ENCODE measurements at places on chromosomes 3 and 15. TPM values are rescaled to one million over a fixed set of nuclear protein-coding genes. Genes with fewer than 3 reads are reported as not detected.

The SLC38A3 gene
- total RNA-seq, result 0.27 TPM

DNA sequence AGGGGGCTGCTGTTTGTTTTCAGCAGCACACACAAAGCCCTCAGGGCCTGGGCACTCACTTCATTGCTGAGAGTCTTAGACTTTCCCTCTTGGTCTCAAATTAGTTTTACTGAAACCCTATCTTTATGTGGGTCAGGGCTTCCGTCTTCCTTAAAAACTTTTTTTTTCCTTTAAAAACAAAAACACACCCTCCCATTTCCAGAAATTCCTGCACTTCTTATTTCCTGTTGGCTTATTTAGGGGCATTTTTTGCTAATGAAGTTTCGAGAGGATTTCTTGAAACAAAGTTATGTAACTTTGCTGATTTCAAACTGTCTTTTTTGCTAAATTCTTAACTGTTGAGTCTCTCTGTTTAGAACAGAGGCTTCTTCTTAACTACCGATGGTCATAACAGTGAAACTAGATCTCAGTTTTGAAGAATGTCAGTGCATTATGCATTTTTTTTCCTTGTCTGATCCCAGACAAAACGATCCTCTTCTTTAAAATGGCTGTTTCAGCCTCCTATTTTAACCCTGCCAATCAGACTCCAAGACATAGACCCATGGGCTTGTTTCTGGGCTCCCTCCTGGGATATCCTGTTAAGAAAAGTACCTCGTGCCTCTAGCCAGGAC, 23.3 kb downstream of the ANAPC13 start:
- no peak for DNase-seq

DNA sequence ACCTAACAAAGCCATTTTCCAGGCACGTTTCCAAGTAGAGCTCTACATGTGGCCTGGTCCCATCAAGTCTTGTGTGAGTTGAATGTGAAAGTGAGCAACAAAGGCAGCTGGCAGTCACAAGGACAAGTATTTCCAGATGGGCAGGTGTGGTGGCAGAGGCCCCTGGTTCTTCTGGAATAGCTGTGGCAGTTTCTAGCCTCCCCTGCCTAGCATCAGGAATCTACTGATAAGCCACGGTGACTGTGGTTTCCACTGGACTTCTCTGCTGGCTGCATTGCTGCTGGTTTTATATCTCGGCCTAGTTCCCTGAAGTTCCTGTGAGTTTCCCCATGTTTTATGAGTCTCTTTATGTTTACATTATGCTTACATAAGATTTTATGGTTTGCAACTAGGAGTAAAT, 117.7 kb downstream of the GOLIM4 start:
- no peak for DNase-seq

GRCh38 chr3:104281713-104282112, 1085.0 kb upstream of the ALCAM start:
- DNase-seq, result no peak

GRCh38 chr3:4512895-4513616, 19.9 kb downstream of the ITPR1 start:
- no peak for DNase-seq

GRCh38 chr3:140225996-140226395, 291.0 kb downstream of the CLSTN2 start:
- no peak for DNase-seq

DNA sequence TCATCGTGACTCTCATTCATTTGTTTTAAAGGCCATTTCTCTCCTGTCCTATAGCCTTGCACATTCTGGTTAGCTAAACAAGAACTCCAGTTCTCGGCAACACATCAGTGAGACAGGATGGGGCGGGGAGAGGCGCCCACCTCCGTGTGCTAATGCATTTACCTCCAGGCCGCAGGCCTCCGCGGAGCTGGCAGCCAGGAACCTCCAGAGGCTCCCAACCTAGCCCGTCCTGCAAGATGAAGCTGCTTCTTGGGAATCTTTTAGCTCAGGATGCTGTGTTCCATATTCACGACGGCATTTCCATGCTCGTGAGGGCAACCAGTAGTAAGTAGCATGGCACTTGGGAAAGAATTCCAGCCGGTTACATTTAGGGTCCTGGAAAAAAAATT, 47.9 kb downstream of the RGMA start:
- no peak for DNase-seq

Data from NCI-H460 (cell line).